ENCODE measurements at places on chromosomes 7 and 10.

DNA sequence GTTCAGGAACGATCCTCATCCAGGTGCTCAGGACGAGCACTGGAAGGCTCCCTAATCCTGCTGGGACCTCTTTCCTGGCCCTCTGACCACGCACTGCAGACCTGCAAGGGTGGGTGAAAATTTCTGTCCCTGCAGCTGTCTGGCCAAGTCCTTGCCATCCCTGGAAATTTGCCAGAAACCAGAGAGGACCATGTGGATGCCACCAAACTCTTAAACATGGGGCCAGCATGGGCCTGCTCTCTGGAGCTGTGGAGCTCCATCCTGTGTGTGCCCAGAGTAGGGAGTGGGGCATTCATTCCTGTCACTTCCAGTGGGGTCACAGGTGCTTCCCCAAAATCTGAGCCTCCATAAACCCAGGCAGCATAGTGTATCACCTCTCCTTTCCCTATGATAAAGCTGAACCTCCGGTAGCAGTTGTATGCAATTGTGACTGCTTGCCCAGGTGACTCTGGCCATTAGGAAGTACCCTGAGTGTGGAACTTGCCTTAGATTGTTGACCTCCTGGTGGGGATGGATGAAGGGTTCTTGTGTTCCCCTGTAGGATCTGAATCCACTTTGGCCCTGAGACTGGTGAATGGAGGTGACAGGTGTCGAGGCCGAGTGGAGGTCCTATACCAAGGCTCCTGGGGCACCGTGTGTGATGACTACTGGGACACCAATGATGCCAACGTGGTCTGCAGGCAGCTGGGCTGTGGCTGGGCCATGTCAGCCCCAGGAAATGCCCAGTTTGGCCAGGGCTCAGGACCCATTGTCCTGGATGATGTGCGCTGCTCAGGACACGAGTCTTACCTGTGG lies 57.1 kb downstream of the DMBT1 start:
- DNase-seq = no peak

- no peak for DNase-seq
Measured at GRCh38 chr10:74058071-74058470, 60.2 kb downstream of the VCL start.

- no peak for DNase-seq
Measured at GRCh38 chr10:89074120-89074519, 83.5 kb downstream of the FAS start.

GRCh38 chr7:157460721-157461120 lies 123.9 kb downstream of the DNAJB6 start:
- DNase-seq = no peak

GRCh38 chr7:5452937-5453540 lies 29.4 kb upstream of the TNRC18 start:
- DNase-seq = no peak

GRCh38 chr7:157219154-157219553 lies 80.4 kb downstream of the UBE3C start:
- no peak for DNase-seq

- DNase-seq = no peak
Measured at GRCh38 chr7:36131499-36131898, 21.6 kb upstream of the EEPD1 start.

- DNase-seq = no peak
Measured at GRCh38 chr10:91289305-91289704, 68.8 kb downstream of the PCGF5 start.

DNA sequence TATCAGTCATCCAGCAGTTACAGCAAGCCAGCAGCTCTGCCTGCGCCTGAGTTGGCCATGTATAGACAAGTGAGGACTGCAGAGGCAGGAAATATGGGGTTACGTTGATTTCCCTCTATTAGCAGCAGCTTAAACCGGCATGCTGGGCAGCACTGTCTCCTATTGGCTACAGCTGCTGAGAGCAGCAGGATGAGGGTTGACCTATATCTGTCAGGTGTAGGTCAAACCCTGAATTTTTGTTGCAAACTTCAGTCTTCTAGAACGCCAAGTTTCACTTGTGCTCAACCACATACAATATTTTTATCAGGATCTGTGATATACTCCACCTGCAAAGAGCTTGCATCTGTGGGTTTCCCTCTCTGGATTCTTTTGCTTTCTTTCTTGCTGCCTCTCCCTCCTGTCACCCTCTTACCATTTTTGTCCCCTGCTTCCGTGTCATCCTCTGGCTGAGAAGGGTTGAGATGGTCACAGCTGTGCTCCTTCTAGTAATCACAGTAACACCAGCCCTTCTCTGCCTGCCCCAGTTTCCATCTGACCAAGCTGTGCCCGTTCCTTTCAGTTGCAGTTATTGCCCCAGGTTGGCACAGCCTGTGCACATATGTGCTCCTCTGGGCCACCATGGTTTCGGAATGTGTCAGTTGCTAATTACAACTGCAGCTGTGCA lies 23.8 kb upstream of the GLCCI1 start:
- DNase-seq = no peak

DNA sequence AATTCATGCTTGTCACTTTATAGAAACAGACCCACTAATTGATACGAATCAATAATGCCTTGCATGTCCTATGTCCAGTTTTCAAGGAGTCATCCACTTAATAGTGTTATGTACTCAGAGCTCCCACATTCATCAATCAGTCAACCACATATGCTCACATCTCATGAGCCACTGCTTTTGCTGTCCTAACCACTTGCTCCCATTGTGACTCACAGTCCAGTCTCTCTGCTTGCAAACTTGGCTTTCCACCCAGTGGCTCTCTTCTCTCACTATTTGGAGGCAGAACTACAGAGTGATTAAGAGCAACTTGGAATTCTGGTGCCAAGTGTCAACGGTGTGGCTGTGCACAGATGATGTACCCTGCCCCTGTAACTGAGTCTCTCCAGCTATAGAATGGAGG lies 166.0 kb downstream of the SNX13 start:
- DNase-seq = no peak

- DNase-seq = no peak
Measured at GRCh38 chr10:71964098-71964742, at the start of gene CHST3. CHST3 (plus strand) TSS chr10:71964395; CDS start chr10:72005843, 41,448 bp downstream.

DNA sequence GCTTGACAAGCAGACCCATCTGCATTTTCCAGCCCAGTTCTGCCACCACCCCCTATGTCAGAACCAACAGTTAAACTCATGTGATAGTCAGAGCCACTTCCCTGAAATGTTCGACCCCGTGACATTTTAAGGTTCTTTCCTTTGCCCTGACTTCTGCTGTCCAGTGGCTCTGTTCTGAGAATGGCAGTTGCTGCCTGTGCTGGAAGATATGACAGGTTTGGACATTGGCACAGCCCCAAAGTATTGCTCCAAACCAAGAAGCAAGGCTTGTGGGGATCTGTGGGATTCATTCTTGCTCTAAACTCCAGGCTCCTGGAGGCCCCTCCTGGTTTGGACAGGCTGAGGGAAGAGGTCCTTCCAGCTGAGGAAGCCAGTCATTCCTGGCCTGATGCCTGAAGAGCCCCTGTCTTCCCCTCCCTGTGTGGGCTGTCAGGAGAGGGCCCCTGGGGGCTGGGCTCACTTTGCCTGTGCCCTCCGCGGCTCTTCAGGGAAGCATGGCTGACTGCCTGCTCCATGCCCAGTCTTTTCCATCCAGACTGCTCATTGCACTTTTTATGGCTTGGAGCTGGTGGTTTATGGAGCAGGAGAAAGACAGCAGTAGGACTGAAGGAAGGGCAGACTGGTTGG lies 138.0 kb downstream of the CDH23 start:
- DNase-seq = no peak

DNA sequence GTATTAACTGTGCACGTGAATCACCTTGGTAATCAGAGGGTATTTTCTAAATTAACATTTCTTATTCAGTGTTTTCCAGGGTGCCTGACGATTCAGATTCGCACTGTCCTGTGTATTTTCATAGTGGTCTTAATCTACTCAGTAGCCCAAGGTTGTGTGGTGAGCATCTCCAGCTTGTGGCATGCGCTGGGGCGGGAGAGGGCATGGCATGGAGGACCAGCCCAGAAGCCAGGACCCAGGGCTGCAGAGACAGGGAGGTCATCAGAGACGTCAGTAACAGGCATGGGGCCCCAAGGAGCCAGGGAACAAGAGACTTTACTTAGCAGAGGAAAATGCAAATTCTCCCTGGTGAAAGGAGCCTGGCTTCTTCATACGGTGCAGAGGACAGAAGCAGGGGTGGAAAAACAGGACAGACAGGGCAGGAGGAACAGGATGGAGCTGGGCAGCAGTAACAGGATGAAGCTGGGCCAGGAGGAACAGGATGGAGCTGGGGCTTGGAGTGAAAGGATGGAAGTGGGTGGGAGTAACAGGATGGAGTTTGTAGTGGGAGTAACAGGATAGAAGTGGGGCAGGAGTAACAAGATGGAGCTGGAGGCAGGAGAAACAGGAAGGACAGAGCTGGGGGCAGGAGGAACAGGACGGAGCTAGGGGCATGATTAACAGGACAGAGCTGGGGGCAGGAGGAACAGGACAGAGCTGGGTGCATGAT lies 110.9 kb downstream of the ADCY1 start:
- no peak for DNase-seq

DNA sequence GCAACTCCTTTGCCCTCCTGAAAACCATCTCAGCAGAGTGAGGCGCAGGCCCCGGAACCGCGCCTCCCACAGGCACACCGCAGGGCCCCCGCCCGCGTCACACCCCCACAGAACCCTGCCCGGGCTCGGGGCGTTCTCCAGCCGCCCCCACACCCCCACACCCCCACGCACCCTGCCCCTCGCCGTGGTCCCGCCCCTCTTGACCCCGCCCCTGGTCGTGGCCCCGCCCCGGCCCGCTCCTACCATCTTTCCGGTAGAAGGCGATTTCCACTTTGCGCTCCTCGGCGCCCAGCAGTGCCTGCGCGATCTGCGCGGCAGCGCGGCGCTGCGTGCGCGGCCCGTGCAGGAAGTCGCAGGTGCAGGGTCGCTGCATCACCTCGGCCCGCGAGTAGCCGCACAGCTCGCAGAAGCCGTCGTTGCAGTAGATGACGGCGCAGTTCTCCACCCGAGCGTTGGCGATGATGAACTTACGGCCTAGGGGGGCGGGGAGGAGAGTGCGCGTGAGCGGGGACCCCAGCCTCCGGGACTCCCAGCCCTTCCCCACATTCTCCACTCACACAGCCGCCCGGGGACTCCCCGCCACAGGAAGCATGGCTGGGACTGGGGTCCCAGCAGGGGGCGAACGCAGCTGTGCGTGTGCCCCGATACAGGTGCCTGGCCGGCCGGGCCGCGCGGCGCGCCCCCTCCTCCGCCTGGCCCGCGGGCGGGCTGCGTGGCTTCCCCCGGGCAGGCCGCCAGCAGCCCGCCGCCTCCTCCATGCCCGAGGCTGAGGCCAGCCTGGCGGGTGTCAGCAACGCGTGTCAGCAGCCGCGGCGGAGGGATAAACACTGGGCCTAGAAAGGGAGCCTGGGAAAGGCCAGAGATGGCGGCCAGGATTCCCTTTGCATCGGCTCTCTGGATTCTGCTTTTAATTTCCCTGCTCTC lies 3.4 kb downstream of the KCNH2 start:
- peak; percentile 54 for DNase-seq

DNA sequence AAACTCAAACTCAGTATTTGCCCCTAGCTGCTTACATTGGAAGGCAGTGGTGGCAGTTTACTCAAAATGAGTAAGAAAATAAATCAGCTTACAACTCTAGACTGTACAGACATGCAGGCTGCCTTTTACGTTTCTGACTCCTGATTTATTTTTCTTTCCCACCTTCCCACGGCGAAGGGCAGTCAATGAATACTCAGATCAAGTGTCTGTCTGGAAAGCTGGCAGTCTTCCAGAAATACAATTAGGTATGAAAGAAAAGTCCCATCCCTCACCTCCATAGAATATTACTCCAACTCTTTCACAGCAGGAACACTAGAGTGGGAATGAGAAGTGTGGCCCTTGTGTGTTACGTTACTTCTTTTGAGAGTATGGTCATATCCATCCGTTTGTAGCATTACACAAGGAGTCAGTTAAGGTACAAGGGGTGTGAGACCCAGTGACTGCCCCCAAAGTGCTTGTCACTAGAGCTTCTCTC lies 1.3 kb upstream of the PAPSS2 start:
- DNase-seq = no peak

GRCh38 chr7:27314111-27314510 lies 71.5 kb downstream of the EVX1 start:
- DNase-seq = no peak

DNA sequence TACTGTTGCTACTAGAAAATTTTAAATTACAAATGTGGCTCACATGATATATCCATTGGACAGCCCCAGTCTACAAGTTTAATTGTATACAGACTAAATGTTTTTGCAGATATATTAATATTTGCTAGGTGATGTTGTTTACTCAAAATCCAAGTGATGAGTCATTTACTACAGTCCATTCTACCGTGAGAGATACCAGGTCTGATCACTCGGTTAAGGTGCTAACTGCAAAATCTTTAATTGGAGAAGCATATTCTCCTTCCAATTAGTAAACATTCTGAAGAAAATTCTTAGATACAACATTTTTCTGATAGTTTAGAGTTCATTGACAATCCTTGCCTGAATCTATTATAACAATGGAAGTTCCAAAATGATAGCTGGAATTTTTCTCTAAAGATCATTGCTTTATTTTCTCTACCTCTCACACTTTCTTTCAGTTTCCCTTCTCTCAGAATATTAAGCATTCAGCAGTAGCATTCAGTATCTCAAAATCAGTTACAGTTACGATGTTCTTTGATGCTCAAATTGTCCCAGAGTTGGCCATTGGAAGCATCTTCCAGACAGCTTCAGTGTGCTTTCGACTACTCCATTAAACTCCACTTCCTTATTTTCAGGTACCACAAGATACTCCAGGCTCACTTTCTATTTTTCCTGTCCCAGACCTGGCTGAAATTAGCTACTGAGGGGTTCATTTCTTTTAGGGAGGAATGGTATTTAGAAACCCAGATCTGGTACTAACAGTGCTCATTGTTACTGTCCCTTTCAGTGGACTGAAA lies 2.3 kb downstream of the ABCB1 start:
- DNase-seq = no peak

- DNase-seq = peak; percentile 66
Measured at GRCh38 chr10:128268015-128268722, 141.9 kb upstream of the MKI67 start.

GRCh38 chr7:7498856-7499255 lies 36.8 kb downstream of the COL28A1 start:
- DNase-seq = no peak

- no peak for DNase-seq
Measured at GRCh38 chr10:56360583-56360966, 484 bp downstream of the ZWINT start.

DNA sequence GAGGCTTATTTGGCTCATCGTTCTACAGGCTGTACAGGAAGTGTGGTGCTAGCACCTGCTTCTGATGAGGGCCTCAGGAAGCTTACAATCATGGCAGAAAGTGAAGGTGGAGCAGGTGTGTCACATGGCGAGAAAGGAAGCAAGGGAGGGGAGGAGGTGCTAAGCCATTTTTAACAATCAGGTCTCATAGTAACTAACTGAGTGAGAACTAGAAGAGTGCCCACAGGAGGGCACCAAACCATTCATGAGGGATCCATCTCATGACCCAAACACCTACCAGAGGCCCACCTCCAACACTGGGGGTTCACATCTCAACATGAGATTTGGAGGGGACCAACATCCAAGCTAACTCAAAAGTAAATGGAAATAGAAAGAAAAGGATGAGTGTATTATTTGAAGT lies 78.1 kb downstream of the CXCL12 start:
- no peak for DNase-seq

- no peak for DNase-seq
Measured at GRCh38 chr10:93313798-93314197, 168.3 kb downstream of the MYOF start.

GRCh38 chr7:37986908-37987330 lies 66.5 kb downstream of the EPDR1 start:
- no peak for DNase-seq
